ENCODE measurements at places on chromosomes 7 and 10. TPM values are rescaled to one million over a fixed set of nuclear protein-coding genes. Genes with fewer than 3 reads are reported as not detected.
A peak's percentile ranks its signal among the peaks of the same experiment; 100 is the strongest.

GRCh38 chr7:69109246-69109645 lies 489.0 kb upstream of the AUTS2 start:
- DNase-seq = no peak

- no peak for DNase-seq
Observed at GRCh38 chr7:149063476-149063875, 27.0 kb downstream of the ZNF786 start.

GRCh38 chr7:130227883-130228575 lies 20.4 kb downstream of the SSMEM1 start:
- DNase-seq = no peak

HIF1AN gene
- 41.9 TPM for polyA plus RNA-seq

DNA sequence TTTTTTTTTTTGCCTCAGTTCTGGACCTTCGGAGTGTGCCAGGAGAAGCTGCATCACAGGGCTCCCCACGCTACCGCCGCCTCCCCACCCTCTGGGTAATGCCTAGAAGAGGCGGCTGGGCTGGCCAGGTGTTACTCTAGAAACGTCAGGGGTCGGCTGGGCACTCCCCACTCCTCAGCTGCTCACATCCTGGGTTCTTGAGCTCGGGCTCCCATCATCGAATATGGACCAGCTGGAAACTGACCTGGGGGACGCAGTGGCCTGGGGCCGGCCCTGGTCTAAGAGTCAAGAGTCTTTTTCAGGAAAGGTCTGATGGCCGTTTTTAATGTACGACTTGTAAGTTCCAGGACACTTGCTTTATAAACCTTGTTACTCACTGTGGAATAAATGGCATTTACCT lies 326.5 kb downstream of the WDR37 start:
- no peak for DNase-seq

DNA sequence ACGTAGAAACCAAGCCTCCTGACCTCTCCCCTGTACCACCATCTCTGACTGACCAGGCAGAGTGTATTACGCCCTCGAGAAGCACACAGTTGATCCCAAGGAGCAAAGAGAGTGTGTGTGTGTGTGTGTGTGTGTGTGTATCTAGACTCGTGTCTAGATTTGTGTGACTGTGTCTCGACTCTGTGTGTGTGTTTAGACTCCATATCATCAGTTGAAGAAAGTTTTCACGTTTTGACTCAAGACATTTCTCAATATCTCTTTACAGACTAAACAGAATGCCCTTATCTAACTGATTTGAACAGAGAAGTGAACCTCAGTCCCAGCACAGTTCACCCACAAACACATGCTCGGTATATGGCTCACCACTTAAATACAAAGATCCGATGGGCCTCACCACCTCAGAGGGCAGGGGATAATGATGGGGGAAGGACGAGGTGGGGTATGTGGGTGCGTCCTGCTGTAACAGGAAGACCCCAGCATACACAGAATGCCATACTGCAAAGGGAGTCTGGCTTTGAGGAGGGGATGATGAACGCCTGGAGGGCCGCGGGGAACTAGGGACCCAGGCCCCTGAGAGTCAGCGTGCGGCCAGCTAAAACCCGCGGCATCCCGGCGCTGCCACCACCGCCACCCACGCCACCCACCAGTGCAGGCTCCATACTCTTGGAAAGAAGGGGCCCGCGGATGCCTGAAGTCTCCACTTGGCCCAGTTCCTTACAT lies 780 bp downstream of the ALDH18A1 start:
- no peak for DNase-seq

BHLHA15 gene
- not detected for polyA plus RNA-seq

GRCh38 chr10:114499630-114500190 lies 95.4 kb upstream of the AFAP1L2 start:
- no peak for DNase-seq

- DNase-seq = peak; percentile 73
Observed at GRCh38 chr10:125060826-125061556, 99.4 kb downstream of the CTBP2 start.

DNA sequence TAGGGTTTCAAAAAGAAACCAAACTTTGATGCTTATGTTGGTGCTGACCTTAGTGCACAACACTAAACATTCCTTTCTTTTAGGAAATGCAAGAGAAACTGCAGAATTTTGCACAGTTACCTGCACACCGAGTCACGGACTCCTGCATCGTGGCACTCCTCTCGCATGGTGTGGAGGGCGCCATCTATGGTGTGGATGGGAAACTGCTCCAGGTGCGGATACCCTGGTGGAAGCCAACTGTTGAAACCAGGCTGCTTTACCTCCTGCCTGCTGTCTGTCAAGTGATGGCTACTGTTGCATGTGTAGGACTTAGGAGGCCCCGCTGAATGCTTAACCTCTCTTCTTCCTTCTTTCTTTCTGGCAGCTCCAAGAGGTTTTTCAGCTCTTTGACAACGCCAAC lies 11.7 kb downstream of the CASP2 start:
- no peak for DNase-seq

HABP2 gene
- 0.65 TPM for polyA plus RNA-seq

GRCh38 chr10:80924063-80924952 lies 386.6 kb downstream of the SH2D4B start:
- DNase-seq = no peak

TMEM213 gene
- polyA plus RNA-seq = 44.4 TPM

- DNase-seq = no peak
Observed at GRCh38 chr10:65342245-65342644, 1583.6 kb upstream of the LRRTM3 start.

IDE gene
- polyA plus RNA-seq = 22.8 TPM

UNCX gene
- 6.5 TPM for polyA plus RNA-seq

AGBL3 gene
- polyA plus RNA-seq = 10.0 TPM

- DNase-seq = no peak
Observed at GRCh38 chr10:123645016-123645415, 21.1 kb upstream of the GPR26 start.

MCM10 gene
- 10.2 TPM for polyA plus RNA-seq

DNA sequence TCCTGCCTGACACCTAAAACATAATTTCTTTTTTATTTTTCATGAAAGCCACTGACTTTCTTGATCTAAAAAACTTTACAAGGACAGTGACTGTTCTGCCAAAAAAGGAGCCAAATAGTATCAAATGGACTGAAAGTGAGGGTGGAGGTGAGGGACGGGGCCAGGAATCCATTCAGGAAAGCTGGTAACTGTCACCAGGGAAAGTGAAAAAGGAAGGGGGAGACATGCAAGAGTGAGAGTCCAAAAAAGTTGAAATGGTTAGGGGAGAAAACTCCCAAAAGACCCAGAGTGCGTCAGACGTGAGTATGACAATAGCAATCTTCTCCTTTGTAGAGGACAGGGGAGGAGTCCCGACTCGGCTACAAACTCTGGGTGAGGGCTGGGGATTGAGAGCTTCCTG lies 2.9 kb upstream of the PRAP1 start:
- no peak for DNase-seq

PRR15 gene
- polyA plus RNA-seq = 4.2 TPM
